ENCODE measurements at places on chromosomes 5 and 9.

DNA sequence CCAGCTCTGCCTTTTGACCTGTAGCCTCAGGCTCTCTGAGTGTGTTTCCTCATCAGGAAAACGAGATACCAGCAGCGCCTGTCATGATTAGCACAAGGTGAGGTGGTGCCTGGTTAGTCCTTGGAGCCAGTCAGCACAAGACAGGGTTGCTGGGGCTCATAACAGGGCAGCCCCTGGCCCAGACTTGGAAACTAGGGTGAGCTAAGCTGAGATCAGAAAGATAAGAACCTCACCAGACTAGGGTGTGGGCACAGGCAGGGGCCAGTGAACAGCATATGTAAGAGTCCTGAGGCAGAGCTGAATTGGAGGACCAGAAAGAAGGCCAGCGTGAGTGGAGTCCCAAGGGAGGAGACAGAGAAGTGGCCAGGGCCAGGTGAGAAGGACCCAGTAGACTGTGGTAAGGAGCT lies 42.7 kb upstream of the FUBP3 start:
- no peak for DNase-seq

GRCh38 chr9:4713849-4714248 lies 27.2 kb downstream of the AK3 start:
- no peak for DNase-seq

DNA sequence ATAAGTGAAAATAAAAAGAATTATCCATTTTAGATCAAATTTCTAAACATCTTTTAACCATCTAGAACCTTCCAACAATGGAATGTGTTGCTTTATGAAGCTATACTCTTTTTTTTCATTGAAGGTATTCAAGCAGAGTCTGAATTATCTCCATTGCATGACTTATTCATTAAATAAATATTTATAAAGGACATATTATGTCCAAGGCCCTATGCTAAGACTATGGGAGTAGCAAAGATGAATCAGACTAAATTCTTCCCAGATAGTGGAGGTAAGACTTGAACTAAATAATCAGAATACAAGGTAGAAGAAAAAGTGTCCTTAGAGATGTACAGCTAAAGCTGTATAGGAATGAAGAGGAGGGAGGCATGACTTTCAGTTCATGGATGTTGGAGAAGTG lies 215.5 kb upstream of the RGMB start:
- no peak for DNase-seq

DNA sequence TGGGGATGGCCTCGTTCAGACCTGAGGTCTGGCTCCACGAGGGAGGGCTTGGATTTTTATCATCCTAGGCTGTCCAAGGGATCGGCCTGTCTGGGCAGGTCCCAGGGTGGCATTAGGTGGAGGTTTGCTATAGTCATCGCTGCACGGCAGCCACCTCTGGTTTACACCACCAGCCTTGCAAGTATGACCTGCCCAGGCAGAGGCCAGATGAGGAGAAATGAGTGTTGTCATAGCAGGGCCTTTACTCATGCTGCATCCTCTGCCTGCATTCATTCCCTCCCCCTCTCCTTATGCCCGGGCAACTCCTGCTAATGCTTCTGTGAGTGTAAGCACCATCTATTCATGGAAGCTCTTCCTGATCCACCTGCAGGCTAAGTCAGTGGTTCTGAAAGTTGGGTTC lies 15.3 kb upstream of the NDST1 start:
- DNase-seq = no peak

DNA sequence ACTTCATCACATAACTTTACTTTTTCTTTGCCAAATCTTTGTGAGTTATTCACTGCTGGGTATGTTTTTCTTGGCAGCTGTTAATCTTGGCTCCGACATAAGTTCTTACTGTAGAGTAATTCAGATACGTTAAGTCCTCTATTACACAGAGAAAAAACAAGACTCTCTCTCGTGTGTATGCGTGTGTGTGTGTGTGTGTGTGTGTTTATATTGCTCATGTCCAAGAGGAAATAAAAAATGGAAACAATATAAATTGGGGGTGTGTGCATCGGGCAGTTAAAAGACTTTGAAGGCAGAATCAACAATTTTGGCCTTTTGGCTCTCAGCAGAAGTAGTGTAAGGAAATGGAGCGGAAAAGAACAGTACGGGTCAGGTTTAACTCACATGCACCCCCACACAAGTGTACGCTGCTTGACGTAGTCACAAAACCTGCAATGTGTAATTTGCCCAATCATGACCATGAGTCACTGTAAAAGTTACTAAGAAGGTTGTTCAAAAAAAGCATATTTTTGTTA lies 67.2 kb upstream of the IFNE start:
- DNase-seq = peak; percentile 99

DNA sequence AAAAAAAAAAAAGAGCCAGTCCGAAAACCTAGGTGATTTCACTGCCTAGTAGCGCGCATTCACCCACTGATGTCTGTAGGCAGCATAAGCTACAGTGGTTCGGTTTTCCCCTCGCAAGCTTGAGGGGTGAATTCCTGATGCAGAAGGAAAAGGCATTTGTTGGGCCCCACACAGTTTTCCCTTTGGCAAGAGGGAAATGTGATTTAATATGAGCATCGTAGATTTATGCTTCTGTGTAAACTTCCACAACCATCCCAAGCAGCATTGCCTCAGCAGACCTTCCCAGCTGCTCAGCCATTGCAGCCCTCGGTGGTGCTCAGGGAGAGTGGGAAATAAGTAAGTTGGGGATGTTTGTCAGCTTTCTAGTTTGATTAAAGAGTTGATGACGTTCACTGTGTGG lies 231.5 kb upstream of the PPP1R2B start:
- no peak for DNase-seq

- DNase-seq = no peak
Observed at GRCh38 chr5:173319646-173320045, 8.6 kb downstream of the STC2 start.

- DNase-seq = no peak
Observed at GRCh38 chr5:74916831-74917710, 50.9 kb upstream of the FAM169A start.

GRCh38 chr9:86700629-86701028 lies 246.7 kb downstream of the GAS1 start:
- peak; percentile 67 for DNase-seq

DNA sequence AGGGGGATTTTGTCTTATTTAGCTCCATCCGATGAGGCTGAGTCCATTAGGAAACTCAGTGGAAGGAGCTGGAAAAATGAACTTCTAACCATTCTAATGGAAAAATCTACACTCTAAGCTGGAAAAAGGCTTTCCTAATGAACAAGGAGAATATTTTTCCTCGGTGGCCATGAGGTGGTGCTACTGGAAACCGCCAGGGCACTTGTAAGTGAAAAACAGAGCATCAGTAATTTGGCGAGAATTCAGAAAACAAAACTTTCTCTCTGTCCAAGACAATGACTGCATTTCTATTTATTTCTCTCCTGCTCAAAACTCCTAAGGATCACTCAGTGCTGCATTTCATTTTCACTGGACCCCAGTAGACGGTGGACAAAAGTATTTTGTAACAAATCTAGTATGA lies 237.6 kb downstream of the TENT4A start:
- no peak for DNase-seq

DNA sequence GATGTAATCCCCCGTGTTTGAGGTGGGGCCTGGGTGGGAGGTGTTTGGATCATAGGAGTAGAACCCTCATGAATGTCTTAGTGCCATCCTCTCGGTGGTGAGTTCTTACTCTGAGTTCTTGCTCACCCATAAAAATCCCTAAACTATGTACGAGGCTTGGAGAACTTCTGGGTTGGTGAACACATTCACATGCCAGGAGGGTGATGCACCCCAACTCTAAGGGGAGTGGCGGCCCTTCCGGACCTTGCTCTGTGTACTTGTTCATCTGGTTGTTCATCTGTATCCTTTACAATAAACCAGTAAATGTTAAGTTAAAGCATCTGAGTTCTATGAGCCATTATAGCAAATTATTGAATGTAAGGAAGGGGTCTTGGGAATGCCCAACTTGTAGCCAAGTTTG lies 36.0 kb upstream of the RIC1 start:
- no peak for DNase-seq

DNA sequence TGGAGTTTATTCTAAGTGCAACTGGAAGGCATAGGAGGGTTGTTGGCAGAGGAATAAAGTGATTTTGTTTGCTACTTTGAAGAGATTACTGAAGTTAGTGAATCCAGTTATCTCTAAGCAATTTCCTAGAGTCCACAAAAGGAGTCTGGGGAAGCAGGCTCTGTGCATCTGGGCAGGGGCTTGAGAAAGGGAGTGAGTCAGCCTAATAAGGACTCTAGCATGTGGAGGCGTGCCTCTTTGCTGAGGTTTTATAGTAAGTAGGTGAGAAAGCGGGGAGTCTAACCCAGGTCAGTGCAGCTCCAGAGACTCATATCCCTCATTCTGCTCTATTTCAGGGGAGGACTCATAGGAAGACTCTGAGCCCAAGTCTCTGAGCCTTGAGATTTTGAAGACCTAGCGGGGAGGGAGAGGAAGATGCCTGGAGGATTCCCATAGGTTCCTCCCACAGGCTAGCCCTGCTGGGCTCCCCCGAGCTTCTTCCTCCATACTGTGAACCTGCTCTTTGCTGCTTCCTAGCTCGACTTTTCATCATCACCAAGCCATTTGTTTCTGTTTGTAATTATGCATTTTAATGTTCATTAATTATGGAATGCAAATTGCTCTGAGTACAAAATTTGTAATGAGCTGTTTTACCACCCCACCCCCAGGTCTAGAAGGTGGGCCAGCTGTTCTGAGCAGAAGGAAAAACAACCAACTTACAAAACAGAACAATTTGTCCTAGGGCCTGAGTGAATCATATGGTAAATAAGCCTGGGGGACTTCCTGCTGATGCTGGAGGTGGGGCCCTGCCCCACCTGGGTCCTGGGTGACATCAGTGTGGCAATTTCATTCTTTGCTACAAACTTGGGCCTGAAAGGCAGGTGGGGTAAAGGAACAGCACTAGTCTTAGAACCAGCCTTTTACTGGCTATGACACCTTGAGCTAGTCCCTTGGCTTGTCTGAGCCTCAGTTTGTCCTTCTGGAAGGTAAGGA lies 150.2 kb downstream of the TRIM32 start:
- no peak for DNase-seq

DNA sequence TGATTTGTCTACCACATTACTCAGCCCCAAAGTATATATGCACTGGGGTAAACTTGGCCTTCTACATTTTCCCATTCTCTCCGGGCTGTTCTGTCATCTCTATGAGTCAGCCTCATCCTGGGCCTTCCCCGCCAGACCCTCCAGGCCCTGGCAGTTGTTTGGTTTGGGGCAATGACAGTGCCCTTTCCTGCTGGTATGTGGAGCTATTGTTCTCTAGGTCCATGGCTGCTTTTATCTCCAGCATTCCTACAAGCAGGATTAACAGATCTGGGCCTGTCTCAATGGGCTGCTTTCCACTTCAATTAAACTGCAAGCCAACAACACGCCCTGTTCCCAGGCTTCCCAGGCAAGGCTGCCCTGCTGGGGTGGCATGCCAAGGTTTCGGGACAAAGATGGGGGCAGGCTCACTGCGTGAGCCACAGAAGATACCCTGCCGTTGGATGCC lies 136.4 kb downstream of the SLIT3 start:
- peak; percentile 69 for DNase-seq

- DNase-seq = no peak
Observed at GRCh38 chr9:90070931-90071660, 466.3 kb downstream of the GADD45G start.

DNA sequence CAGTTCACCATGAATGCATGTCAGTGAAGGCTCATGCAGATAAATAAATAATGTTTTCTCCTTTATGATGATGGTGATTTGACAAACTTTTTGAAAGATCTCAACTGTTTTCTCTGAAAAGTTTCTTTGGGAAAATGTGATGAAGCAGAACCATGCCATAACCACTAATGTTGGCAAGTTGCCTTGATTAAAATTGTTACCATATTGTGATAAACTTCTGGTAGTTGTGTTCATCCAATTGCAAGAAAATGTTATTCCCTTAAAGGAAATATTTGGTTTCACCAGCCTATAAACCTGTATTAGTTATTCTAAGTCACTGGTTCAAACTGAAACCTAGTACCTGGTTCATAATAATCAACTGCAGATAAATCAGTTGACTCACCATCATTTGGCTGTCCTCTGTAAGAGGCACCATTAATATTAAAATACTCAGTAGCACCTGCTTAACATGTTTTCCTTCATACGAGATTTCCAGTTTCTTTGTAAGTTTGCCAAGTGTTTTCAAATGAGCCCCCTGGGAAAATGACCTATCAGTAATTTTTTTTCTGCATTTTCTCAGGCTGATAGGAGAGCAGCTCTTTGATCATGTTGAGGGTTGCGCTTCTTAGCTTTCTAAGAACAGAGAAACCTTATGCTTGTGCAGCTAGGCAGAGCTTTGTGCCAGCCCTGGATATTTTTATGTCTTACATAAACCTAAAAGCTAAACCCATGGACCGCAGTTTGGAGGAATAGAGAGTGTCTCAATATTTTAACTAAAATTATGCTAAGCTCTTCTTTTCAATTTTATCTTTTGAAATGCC lies 88.0 kb downstream of the LURAP1L start:
- no peak for DNase-seq

GRCh38 chr5:62132276-62132675 lies 173.7 kb upstream of the KIF2A start:
- no peak for DNase-seq

DNA sequence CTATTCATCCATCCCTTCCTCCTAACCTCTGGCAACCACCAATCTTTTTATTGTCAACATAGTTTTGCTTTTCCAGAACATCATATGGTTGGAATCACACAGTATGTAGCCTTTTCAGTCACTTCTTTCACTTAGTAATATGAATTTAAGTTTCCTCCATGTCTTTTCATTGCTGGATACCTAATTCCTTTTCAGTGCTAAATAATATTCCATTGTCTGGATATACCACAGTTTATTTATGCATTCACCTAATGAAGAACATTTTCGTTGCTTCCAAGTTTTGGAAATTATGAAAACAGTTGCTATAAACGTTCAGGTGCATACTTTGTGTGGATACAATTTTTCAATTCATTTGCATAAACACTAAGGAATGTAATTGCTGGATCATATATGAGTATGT lies 70.7 kb upstream of the FNIP1 start:
- no peak for DNase-seq

GRCh38 chr5:146051678-146052077 lies 53.7 kb downstream of the PLAC8L1 start:
- no peak for DNase-seq

DNA sequence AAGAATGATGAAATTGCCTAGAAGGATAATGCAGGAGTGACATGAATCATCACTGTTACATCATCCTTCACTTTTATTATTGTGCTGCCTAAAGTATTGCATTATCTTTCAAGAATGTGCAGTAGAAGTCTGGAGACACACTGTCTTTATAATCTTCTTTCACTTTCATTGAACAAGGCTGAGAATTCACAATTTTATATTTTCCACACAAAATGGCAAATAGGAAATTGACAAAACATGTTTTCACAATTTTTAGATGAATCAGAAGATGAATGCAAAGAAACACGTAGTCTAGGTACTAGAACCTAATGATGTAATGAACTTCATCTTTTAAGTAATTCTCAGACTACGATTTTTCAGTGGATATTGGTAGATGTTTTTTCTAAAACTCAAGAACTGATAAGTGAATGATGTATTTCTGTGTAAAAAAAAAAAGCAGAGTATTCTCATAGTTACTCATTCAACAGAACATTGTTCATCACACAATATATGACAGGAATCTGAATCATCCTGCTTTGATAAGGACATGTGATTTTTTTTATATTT lies 131.5 kb upstream of the GRHPR start:
- DNase-seq = peak; percentile 90

GRCh38 chr5:52867809-52868208 lies 80.1 kb downstream of the ITGA1 start:
- peak; percentile 26 for DNase-seq

All from fibroblast of pulmonary artery (primary cell).